ENCODE measurements at places on chromosomes 2 and 18. TPM values are rescaled to one million over a fixed set of nuclear protein-coding genes. Genes with fewer than 3 reads are reported as not detected.
A peak's percentile ranks its signal among the peaks of the same experiment; 100 is the strongest.

GRCh38 chr18:12154361-12154760 lies 60.7 kb downstream of the ANKRD62 start:
- no peaks in the 10 kb centered on the region for H3K36me3 ChIP-seq
- DNase-seq, result no peak
- no peaks in the 10 kb centered on the region for H3K4me1 ChIP-seq

DNA sequence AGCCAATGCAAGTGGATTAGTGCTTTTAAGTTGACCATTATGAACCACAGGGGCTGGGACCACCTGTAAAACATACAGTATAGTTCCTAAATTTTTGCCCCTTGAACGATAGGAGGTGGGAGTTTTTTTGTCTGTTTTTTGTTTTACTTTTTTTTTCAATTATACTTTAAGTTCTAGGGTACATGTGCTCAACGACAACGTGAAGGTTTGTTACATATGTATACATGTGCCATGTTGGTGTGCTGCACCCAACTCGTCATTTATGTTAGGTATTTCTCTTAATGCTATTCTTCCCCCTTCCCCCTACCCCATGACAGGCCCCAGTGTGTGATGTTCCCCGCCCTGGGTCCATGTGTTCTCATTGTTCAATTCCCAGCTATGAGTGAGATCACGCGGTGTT lies 1797.9 kb upstream of the PIK3C3 start:
- no peaks in the 10 kb centered on the region for H3K27me3 ChIP-seq
- no peak overlapping the region for H3K4me3 ChIP-seq
- H3K4me1 ChIP-seq, result no peaks in the 10 kb centered on the region
- H3K27ac ChIP-seq, result no peak overlapping the region
- DNase-seq, result no peak
- no peaks in the 10 kb centered on the region for H3K36me3 ChIP-seq

DNA sequence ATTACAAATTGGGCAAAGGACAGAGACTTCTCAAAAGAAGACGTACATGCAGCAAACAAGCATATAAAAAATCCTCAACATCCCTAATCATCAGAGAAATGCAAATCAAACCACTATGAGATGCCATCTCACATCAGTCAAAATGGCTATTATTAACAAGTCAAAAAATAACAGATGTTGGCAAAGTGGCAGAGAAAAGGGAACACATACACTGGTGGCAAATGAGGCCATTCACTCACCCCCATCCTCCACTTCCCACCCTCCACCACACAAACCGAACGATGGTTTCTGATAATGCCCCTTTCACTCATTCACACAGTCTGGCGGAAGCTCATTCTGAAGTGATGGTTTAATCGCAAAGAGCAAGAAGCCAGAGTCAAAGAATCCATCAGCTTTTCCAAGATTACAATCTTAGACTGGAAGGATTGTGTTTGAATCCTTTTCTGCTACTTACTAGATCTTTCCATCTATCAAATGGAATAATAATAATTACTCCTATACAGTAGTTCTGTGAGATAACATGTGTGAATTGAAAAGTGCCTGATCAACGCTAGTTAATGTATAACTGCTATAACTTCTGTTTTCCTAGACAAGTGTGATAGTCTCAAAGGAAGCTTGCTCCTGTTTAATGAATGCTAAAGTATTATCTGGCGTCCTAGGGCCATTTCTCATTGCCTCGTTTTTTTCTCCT lies 16.9 kb upstream of the CD28 start:
- H3K27me3 ChIP-seq, result peaks cover 11% of the 10 kb centered on the region
- H3K4me1 ChIP-seq, result peaks cover 24% of the 10 kb centered on the region
- no peak overlapping the region for H3K4me3 ChIP-seq
- H3K36me3 ChIP-seq, result no peaks in the 10 kb centered on the region
- H3K27ac ChIP-seq, result no peak overlapping the region

The ZDBF2 gene
- 1.2 TPM for polyA plus RNA-seq

- no peak for DNase-seq
- H3K27me3 ChIP-seq, result peaks cover 4% of the 10 kb centered on the region
- H3K4me1 ChIP-seq, result no peaks in the 10 kb centered on the region
- no peaks in the 10 kb centered on the region for H3K36me3 ChIP-seq
- no peak overlapping the region for H3K27ac ChIP-seq
These were observed 183.4 kb upstream of the RASGRP3 start for GRCh38 chr2:33292981-33293595.

DNA sequence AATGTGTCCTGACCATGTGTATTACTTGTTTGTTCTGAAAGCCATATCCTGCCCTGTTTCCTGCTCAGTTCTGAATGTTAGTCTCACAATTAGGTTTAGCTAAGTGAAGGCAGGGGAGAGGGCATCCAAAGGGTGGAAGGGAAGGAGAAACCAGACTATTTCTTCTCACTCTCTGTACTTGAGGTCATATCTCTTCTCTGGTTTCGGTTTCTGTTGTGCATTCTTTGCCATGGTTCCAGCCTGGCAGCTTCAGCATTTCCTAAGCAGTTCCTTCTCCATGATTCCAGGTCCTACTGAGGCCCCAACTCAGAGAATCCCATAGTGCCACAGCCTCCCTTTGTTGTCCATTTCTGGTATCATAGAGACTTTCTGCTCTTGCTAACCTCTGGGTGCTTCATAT lies 40.3 kb upstream of the HNMT start:
- no peak overlapping the region for H3K4me3 ChIP-seq
- no peak for DNase-seq
- H3K27me3 ChIP-seq, result no peaks in the 10 kb centered on the region
- no peaks in the 10 kb centered on the region for H3K36me3 ChIP-seq
- H3K27ac ChIP-seq, result no peak overlapping the region

GRCh38 chr2:228224410-228224809 lies 42.9 kb upstream of the SPHKAP start:
- DNase-seq, result no peak
- no peaks in the 10 kb centered on the region for H3K36me3 ChIP-seq
- H3K27me3 ChIP-seq, result no peaks in the 10 kb centered on the region
- no peaks in the 10 kb centered on the region for H3K4me1 ChIP-seq
- H3K27ac ChIP-seq, result no peak overlapping the region
- H3K4me3 ChIP-seq, result no peak overlapping the region

GRCh38 chr2:196413821-196414274 lies 225.7 kb upstream of the CCDC150 start:
- DNase-seq, result peak; percentile 70
- peak overlapping the region; percentile 42 for H3K27ac ChIP-seq
- H3K4me3 ChIP-seq, result no peak overlapping the region
- H3K4me1 ChIP-seq, result peaks cover 16% of the 10 kb centered on the region

The HOXD9 gene
- 1.5 TPM for polyA plus RNA-seq

GRCh38 chr2:26875808-26876207 lies 27.9 kb downstream of the DPYSL5 start:
- H3K27me3 ChIP-seq, result peaks cover 2% of the 10 kb centered on the region
- H3K36me3 ChIP-seq, result no peaks in the 10 kb centered on the region
- DNase-seq, result no peak
- no peaks in the 10 kb centered on the region for H3K4me1 ChIP-seq
- H3K27ac ChIP-seq, result no peak overlapping the region

The HOXD10 gene
- not detected for polyA plus RNA-seq

The RBKS gene
- 1.7 TPM for polyA plus RNA-seq

GRCh38 chr2:50769406-50770181 lies 262.3 kb downstream of the NRXN1 start:
- H3K4me3 ChIP-seq, result no peak overlapping the region
- H3K27me3 ChIP-seq, result no peaks in the 10 kb centered on the region
- no peaks in the 10 kb centered on the region for H3K4me1 ChIP-seq
- no peak for DNase-seq

The SPDYA gene
- polyA plus RNA-seq, result 0.17 TPM

DNA sequence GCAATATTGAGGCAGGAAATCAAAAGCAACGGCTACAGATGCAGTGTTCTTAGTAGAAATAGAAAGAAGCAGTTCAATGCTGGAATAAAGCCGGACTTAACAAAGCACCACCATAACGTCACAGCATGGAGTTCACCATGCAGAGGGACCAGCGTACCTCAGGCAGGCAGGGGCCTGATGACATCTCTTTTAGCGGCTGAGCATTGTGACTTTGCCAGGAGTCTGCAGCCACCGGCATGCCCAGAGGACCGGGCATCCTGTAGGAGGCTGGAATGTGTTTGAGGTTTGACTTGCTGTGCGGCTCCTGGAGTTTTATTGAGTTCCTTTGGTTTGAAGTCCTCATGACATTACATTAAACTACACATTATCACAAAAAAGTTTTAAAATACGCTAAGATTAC lies 139.8 kb downstream of the UXS1 start:
- H3K4me3 ChIP-seq, result no peak overlapping the region
- peaks cover 12% of the 10 kb centered on the region for H3K4me1 ChIP-seq
- no peaks in the 10 kb centered on the region for H3K27me3 ChIP-seq
- no peaks in the 10 kb centered on the region for H3K36me3 ChIP-seq
- no peak for DNase-seq

DNA sequence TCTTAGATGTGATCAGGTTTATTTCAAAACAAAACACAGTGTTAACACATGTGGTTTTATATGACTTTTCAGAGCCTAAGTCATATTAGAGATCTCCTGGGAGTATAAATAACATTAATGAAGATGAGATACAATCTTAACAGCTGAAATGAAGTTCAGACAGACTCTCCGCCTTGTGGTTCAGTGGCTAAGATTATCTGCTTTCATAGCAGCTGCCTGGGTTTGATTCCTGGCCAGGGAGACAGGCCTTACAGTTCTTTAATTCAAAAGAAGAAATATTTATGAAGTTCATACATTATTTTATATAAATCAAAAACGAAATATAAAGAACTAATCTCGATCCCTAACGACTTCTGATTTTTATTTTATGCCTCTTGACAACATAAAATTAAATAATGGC lies 35.2 kb upstream of the TTC32 start:
- H3K27ac ChIP-seq, result no peak overlapping the region
- no peaks in the 10 kb centered on the region for H3K4me1 ChIP-seq
- H3K27me3 ChIP-seq, result no peaks in the 10 kb centered on the region

DNA sequence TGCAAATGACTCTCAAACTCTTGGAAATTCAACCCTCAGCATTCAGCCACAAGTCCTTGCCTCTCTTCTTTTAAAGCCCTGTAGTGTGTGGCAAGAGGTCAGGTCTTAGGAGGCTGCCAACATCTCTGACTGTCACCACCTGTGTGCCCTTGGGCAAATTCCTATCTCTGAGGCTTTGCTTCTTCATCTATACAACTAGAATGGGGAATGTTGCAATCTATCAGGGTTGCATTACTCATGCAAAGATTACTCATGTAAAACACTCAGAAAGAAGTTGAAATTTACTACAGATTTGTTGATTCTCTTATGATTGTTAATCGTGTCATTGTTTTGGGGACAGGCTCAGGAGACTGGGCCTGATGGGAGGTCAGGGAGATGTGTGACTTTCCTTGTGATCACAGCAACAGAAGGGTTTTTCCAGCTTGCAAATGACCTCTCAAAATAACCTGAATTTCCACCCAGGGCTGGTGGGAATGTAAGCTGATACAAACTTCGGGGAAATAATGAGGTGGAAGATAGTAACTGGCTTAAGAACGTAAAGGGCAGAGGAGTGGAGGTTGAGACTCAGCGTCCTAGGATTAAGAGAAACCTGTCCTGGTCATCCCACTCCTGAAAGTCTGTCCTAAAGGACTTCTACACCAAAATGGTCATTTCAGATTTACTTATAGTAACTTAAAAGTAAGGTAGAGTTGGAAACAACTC lies 32.1 kb upstream of the SIGLEC15 start:
- H3K27ac ChIP-seq, result no peak overlapping the region
- H3K4me3 ChIP-seq, result no peak overlapping the region
- no peaks in the 10 kb centered on the region for H3K4me1 ChIP-seq
- no peak for DNase-seq
- no peaks in the 10 kb centered on the region for H3K27me3 ChIP-seq

DNA sequence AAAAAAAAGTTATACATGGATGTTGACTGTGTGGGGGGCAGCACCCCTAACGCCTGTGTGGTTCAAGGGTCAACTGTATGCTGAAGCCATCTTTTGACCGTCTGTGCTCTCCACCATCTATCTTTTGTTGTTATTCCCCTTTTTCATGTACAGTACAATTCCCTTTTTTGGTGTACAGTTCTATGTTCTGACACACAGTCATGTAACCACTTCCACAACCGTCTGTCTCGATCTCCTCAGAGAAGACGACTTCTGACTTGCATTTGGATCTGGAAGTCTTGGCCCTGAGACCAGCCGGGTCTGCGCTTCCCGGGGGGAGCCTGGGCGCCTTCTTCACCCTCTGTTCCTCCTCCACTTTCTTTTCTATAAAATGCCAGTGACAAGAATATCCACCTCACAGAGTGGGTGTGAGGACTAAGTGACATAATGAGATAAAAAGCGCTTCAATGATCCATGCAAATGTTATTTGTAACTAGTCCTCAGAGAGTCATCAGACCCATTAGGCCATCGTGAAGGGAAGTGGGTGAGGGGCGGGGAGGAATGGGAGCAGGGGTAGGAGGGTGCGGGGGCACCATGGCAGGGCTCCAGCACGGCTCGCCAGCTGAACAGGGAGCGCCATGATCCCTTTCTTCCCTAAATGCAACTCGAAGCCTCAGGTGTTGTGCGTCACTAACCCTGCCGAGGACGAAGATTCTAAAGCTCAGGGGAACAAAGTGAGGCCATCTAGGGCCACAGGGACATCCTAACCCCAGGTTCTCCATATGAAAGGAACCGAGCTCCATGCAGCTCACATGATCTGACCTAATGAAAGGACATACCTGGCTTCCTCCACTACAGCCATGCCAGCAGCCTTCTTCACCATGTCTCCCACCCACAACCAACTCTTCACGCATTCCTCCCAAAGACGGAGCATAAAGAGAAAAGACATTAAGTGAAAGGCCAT lies 16.6 kb downstream of the ADCY3 start:
- H3K4me1 ChIP-seq, result no peaks in the 10 kb centered on the region
- H3K36me3 ChIP-seq, result no peaks in the 10 kb centered on the region
- H3K27me3 ChIP-seq, result no peaks in the 10 kb centered on the region
- peak; percentile 24 for DNase-seq
- H3K4me3 ChIP-seq, result no peak overlapping the region

DNA sequence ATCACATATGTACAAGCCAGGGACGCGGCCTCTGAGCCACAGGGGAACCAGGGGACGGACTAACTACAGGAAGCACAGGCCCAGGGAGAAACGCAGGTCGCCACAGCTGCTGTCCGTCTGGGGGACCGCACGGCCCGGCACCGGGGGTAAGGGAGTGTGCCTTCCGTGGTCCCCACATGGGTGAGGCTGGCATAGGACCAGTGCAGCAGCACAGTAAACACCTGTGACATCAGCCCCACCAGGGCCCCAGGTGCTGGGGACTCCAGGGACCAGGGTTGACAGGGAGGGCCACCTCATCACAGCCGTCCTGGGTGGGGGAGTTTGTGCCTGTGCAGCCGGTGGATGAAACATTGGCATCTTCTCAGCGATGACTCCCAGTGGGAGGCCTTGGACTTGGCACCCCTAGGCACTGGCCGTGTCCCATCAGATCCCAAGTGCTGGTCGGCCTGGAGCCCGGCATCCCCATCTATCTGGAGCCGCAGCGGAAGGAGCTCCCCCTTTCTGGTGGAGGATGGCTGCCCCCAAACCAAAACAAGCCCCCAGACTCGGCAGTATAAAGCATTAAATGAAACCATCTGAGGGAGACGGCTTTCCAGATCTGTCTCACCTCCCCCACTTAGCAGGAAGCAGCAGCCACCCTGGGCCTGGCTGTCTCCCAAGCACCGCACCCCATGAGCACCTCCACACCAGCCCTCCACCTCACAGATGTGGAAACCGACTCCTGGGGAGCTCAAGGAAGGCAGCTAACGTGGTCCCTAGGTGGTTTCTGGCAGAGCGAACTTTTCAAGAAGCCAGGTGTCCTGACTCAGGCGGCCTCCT lies 22.5 kb downstream of the AQP12A start:
- no peaks in the 10 kb centered on the region for H3K27me3 ChIP-seq
- no peaks in the 10 kb centered on the region for H3K4me1 ChIP-seq
- no peak overlapping the region for H3K27ac ChIP-seq
- H3K4me3 ChIP-seq, result no peak overlapping the region
